Vagina (tissue), 2 donors: ENCODE measurements at places on chromosomes 1 and 21.

DNA sequence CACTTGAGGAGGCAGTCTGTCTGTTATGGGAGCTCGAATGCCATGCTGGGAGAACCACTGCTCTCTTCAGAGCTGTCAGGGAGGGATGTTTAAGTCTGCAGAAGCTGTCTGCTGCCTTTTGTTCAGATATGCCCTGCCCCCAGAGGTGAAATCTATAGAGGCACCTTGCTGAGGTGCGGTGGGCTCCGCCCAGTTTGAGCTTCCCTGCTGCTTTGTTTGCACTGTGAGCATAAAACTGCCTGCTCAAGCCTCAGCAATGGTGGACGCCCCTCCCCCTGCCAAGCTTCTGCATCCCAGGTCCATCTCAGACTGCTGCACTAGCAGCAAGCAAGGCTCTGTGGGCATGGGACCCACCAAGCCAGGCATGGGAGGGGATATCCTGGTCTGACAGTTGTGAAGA, 247.5 kb downstream of the LMX1A start:
- H3K36me3 ChIP-seq, result no peaks in the 10 kb centered on the region
- no peak overlapping the region for H3K4me3 ChIP-seq
- H3K27ac ChIP-seq, result no peak overlapping the region

DNA sequence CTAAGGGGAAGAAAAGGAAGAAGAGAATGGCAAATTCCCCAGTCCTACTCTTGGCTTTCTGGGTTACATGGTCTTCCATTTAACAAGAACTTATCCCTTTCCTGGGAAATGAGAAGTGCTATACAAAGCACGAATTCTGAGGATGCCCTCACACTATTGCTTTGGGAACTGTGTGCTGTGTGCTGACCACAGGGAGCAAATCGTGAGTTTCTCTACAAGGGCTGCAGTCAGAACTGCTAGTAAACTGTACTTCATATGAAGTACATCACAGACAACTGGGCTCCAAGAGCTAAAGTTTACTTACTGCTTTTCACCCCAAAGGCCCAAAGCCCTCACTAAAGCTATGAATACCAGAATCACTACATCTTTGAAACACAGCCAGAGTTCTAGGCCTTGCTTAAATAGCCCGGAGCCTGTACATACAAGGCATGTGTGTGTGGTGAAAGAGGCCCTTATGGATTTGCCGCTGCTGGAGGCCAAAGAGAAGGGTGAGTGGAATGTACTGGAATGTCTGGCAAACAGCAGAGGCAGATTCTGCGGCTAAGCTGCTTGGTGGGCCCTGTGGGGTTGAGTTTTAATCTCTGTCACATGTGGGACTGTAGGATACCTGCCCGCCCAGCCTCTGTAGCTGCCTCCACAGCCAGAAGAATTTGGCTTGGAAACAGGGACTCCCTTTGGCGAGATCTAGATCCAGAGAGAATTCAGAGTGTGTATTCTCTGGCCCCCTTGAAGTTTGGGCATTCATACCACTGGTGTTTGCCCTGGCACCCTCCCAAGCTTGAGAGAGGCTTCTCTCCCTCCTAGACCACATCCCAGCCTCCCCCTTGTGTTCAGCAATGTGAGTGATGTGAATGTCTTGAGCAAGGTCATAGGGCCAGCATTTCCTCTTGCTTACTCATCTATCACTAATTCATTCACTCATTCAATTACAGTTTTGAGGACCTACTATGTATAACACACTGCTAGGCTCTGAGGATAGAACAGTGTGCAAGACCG, 21.9 kb upstream of the TRIM67 start:
- no peak for DNase-seq
- H3K4me3 ChIP-seq, result no peak overlapping the region
- no peaks in the 10 kb centered on the region for H3K36me3 ChIP-seq
- no peaks in the 10 kb centered on the region for H3K4me1 ChIP-seq

DNA sequence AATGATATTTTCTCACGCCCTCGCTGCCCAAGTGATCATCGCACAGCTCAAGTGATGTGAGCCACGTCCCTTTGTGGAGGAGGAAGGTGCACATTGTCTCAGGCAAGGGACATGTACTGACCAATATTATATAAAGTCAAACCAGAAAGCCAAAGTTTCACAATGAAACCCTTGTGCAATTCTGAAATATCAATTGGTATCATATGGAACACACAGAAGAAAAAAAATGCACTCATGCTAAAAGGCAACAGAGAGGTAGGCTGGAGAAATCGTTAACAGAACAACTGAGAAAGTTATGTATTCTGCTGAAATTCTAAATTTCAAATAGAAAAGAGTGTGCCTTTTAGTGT, 1.9 kb downstream of the JAM2 start:
- H3K27ac ChIP-seq, result no peak overlapping the region
- peaks cover 6% of the 10 kb centered on the region for H3K4me1 ChIP-seq
- no peaks in the 10 kb centered on the region for H3K27me3 ChIP-seq

DNA sequence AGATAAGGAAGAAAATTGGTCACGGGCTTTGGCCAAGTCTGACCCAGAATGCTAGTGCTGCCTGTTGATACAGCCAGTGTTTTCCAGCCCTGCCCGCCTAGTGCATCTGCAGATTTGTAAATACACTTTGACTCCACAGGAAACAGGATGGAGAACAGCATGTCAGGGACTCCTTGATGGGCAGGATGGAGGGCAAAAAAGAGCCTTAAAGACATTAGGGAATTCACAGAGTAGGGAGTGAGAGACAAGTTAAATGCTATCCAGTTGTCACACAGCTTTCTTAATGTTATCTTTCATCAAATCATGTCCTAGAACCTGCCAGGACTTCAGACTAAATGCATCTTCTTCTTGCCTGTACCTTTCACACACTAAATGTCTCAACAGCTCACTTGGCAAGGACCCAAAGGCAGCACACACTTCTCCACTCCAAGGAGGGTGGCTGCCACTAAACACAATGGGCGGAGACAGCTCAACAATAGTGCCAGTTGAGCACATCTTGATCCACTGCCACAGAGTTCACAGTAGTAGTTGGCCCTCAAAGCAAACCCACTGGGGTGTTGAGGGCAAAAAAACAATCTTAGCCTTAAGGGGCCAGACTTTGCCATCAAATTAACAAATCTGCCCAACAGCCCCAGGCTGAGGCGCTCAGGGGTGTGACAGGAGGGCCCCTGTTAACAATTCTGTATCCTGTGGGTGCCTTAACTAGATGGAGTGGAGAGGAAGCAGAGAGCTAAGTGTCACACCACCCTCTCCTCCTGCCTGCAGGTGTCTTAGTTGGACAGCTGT, 2.7 kb downstream of the HIVEP3 start:
- H3K27me3 ChIP-seq, result no peaks in the 10 kb centered on the region
- no peak overlapping the region for H3K27ac ChIP-seq
- H3K4me1 ChIP-seq, result peaks cover 18% of the 10 kb centered on the region
- no peak overlapping the region for H3K4me3 ChIP-seq
